ENCODE measurements at places on chromosomes 4 and X.

GRCh38 chrX:107355533-107355932, 93.9 kb upstream of the FRMPD3 start:
- DNase-seq = no peak

DNA sequence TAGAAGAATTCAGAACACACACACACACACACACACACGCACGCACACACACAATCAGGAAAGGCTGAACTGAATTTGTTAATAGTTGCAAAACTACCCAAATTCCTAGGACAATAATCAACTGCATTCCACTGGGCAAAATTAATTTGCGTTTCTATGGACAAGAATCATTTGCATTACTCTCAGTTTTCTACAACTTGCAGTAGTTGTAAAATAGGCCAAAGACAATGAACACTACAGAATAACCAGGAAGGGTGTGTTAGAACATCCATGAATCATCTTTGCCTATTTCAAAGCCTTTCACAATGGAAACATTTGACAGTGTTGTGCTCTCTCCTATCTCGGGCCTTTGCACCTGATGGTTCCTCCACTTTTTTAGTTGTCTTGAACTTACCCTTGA, 77.1 kb upstream of the IGFBP7 start:
- DNase-seq = no peak

- no peak for DNase-seq
Observed at GRCh38 chr4:52864793-52865192, 2.7 kb downstream of the RASL11B start.

DNA sequence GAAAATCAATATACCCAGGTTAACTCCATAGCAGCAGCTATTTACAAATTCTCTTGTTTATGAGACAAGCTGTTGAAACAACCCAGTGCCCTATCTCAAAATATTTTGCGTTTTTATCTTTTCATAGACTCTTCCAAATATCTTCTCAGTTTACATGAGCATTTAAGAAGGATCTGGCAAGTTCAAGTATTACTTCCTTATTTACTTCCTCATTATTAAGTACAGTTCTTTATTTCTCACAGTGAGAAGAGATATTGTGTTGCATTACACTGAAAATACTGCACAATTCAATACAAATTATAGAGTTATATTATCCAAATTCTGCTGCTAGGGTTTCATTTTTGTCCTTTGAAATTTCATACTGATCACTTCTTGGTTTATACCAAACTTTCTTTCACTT, 43.6 kb upstream of the UCP1 start:
- DNase-seq = no peak

DNA sequence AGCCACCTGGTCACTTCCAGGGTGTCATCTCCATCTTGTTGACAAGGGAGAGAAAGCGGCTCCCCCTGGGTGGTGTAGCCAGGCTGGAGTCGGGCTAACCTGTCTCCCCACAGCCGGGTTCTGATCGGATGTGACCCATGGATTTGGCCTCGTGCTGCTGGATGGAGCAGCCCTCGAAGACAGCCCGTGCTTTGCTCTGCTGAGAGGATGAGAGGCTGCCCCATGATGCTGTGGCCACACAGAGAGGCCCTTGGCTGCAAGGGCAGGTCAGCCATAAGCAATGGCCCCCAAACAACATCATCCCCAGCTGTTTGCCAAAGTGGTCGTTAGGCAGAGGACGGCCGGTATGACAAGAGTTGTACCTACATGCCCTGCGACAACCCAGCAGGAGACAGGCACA, 106.6 kb downstream of the HMX1 start:
- DNase-seq = no peak

DNA sequence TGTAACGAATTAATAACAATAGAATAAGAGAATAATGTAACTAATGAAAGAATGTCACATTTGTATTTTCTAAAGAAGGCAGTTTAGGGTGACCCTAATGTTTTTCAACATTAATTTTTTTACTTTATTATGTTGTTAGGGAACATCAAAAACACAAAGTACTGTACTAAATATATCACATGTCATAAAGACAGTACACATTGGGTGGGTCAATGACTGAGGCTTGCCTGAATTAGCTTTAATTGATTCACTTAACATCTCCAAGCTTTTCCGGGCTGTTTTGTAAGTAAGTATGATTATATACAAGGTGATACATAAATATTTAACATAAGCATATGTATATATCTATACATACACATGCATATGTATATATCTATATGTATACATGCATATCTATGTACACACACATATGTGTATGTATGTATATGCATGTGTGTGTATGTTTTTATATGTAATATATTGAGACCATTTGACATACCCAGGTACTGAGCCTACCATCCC, 43.4 kb upstream of the KLF3 start:
- DNase-seq = no peak

GRCh38 chr4:61319156-61319555, 119.0 kb downstream of the ADGRL3 start:
- DNase-seq = no peak

- DNase-seq = no peak
Observed at GRCh38 chr4:126592088-126592487, 1040.7 kb upstream of the INTU start.

DNA sequence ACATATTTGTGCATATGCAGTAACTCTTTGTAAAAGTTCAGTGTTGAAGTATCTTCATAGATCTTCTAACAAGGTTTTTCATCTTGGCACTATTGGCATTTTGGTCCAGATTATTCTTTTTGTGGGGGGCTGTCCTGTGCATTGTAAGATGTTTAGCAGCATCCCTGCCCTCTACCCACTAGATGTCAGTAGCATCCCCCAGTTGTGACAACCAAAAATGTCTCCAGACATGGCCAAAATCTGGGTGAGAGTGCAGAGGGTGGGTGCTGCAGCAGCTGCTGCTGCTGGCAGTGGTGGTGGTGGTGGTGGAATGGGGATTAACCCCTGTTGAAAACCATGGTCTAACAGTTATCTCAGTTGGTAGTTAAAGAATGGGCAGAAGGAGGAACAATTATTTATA, 370.0 kb downstream of the GPAT3 start:
- no peak for DNase-seq

DNA sequence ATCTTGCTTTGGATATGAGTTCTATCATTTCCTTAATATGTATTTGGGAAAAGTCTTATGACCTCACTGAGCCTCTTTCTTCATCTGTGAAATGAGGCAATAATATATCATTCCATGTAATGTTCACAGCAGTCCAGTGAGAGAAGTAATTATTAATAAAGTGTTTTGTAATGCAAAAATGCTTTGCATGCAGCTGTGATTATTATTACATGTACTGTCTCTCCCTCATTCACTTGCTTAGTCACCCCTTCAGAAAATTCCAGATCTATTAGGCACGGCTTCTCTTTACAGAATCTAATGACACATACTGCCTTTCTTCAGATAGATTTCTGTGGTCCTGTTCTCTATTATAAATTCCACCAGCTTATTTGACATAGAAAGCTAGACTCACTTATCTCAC, 53.5 kb upstream of the FGF13 start:
- DNase-seq = no peak

- DNase-seq = no peak
Observed at GRCh38 chr4:156945532-156945931, 26.1 kb downstream of the PDGFC start.

DNA sequence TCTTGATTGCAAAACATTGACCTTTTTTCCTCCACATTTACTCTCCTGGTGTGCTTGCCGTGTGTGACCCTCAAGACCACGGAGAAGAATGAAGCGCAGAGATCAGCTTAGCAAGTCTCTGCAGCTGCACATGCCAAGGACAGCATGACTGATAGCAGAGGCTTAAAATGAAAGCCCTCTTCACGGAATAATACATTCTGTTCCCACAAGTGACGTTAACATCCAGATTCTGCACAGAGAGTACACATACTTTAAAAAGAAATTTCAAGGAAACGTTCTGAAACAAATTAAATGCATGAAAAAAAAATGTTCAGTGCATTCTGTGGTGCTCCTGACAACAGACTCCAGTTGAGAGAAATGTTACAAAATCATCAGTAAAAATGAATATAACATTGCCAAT, 60.9 kb downstream of the SLC7A11 start:
- no peak for DNase-seq

GRCh38 chr4:142452161-142452855, 393.8 kb downstream of the INPP4B start:
- DNase-seq = no peak

DNA sequence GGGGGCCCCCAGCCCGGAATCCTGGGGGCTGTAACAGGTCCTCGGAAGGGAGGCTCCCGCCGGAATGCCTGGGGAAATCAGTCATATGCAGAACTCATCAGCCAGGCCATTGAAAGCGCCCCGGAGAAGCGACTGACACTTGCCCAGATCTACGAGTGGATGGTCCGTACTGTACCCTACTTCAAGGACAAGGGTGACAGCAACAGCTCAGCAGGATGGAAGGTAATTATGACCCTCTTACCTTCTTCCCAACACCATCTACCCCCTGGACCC, 1.0 kb downstream of the FOXO4 start:
- DNase-seq = no peak

DNA sequence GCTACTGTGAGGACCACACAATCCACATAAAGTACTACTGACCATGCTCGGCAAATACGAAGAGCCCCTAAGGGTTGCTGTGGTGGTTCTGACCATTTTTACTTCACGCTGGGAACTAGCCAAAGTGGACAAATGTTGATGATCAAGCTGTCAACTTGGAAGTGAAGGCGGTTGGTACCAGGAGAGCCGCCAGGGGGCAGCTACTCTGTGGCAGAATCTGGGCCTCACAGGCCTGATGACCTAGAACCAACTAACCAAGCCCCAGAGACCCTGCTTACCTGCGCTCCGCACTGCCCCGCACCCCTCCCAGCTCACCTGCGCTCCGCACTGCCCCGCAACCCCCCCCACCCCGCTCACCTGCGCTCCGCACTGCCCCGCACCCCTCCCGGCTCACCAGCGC, 5.6 kb downstream of the GAK start:
- DNase-seq = no peak

GRCh38 chr4:100069207-100069606, 119.1 kb upstream of the H2AZ1 start:
- DNase-seq = no peak

GRCh38 chr4:100082852-100083251, 107.4 kb downstream of the DDIT4L start:
- DNase-seq = no peak

DNA sequence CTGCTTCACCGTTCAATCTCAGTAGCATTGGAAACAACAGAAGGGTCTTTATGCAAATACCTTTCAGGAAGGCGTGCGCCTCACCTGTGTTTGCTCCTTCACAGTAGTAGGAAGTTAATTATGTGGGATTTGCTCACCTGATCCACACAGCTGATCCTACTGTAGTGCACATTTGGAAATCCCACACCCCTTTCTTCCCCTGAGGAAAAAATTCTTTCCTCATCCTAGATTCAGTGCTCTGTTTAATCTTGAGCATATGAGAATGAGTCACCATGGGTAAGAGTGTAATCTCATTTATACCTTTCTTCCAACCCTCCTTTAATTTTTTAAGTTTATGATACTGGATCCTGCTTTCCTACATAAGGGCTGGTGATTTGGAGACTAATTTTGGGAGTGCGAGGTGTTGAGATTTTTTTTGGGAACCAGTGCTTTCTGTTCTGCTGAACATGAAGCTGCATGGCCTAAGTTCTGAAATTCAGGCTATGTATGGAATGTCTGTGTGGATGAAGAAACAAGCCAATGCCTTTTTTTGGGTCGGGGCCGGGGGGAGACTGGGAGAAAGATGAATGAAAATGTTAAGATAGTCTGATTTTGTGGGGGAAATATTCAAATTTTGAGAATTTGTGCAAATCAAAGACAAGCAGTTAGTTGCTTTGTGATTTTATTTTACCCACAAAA, 19.0 kb downstream of the GAB1 start:
- no peak for DNase-seq

GRCh38 chrX:87475793-87476192, 41.8 kb upstream of the KLHL4 start:
- no peak for DNase-seq

GRCh38 chr4:165738571-165738970, 134.5 kb upstream of the TLL1 start:
- no peak for DNase-seq

- no peak for DNase-seq
Observed at GRCh38 chr4:36551697-36552214, 270.3 kb downstream of the DTHD1 start.

GRCh38 chr4:95059663-95060062, 301.9 kb downstream of the BMPR1B start:
- DNase-seq = no peak

DNA sequence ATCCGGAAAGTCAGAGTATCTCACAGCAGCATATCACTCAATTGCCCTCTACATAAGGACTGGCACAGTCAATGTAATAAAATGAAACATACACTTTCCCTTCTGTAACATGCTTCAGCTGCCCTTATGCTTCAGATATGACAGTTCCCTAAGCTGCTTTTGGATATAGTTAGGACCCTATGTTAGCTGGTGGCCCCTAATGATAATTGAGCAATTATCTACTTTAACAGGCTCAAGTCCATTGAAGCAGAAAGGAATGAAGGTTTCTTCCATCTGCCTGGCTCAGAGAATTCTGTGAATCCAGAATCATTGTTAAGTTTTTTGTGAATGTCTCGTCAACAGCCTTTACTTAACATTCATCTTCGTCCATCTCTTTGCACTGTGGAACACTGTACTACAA, 951.2 kb upstream of the DIAPH2 start:
- DNase-seq = peak; percentile 35

- DNase-seq = no peak
Observed at GRCh38 chrX:132393085-132393484, 95.8 kb downstream of the MBNL3 start.

GRCh38 chrX:111180750-111181240, 84.8 kb downstream of the PAK3 start:
- DNase-seq = no peak

GRCh38 chr4:139913995-139914598, 239.9 kb downstream of the MAML3 start:
- DNase-seq = no peak

- DNase-seq = no peak
Observed at GRCh38 chr4:5143306-5143861, 92.1 kb downstream of the STK32B start.
